ENCODE measurements at places on chromosomes 5 and 9. TPM values are rescaled to one million over a fixed set of nuclear protein-coding genes. Genes with fewer than 3 reads are reported as not detected.

GRCh38 chr5:72040513-72040912 lies 66.8 kb upstream of the MAP1B start:
- H3K27ac ChIP-seq, result no peak overlapping the region
- H3K27me3 ChIP-seq, result no peaks in the 10 kb centered on the region
- H3K4me1 ChIP-seq, result peaks cover 39% of the 10 kb centered on the region
- no peak for DNase-seq
- no peak overlapping the region for H3K4me3 ChIP-seq

GRCh38 chr5:132259069-132259851 lies 1.8 kb downstream of the PDLIM4 start:
- peak overlapping the region; percentile 91 for H3K4me3 ChIP-seq
- peaks cover 18% of the 10 kb centered on the region for H3K4me1 ChIP-seq
- peak; percentile 84 for DNase-seq
- no peaks in the 10 kb centered on the region for H3K36me3 ChIP-seq
- H3K27ac ChIP-seq, result peak overlapping the region; percentile 99

DNA sequence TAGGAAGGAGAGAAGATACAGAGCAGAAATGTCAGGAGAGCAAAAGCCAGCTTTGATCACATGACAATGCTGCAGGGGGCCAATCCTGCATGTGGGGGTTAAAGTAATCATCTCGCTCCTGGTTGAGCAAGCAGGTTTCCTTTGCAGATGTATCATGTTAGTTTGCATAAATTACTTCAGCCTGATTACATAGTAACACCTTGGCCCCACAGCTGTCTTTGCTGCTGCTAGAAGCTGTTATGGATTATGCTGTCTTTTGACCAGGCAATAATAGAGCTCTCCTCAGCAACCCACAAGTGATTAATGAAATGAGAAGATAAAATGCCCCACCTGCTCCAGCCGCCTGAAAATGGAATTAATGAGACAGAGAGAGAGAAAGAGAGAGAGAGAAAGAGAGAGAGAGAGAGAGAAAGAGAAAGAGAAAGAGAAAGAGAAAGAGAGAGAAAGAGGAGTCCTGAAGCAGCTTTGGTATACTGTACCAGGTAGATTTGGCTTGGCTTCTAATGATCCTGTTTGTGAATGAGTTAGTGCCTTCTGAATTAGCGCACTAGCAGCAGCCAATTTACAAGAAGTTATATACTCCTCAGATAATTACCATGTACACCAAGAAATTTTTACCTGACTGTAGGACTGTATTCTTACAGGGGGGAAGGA lies 174.3 kb upstream of the RORB start:
- H3K36me3 ChIP-seq, result no peaks in the 10 kb centered on the region
- H3K4me3 ChIP-seq, result no peak overlapping the region
- H3K27me3 ChIP-seq, result peaks cover 2% of the 10 kb centered on the region
- H3K27ac ChIP-seq, result no peak overlapping the region

DNA sequence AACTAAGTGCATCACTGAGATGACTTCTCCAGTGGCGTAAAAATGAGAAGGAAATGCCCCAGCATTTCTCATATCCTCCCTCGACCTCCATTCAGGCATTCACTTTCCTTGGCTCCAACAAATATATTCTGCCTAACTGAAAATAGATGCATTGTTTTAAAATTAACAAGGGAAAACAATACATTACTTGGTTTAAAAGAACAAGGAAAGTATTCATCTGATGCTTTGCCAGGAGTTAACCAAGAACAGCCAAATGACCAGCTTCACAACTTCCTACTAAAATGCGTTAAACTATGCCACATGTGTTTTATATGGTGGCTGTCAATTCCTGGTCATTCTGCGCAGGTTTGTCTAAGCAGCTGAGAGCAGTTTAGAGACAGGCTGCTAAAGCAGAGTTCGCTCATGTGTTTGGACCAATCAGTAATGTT lies 121.4 kb downstream of the GNAQ start:
- no peaks in the 10 kb centered on the region for H3K27me3 ChIP-seq
- H3K36me3 ChIP-seq, result no peaks in the 10 kb centered on the region
- H3K4me3 ChIP-seq, result no peak overlapping the region
- H3K27ac ChIP-seq, result no peak overlapping the region
- no peak for DNase-seq

- H3K4me3 ChIP-seq, result no peak overlapping the region
- H3K36me3 ChIP-seq, result peaks cover 7% of the 10 kb centered on the region
- H3K4me1 ChIP-seq, result no peaks in the 10 kb centered on the region
- H3K27me3 ChIP-seq, result no peaks in the 10 kb centered on the region
- H3K27ac ChIP-seq, result no peak overlapping the region
Measured at GRCh38 chr9:87178302-87178701, 231.0 kb upstream of the GAS1 start.

DNA sequence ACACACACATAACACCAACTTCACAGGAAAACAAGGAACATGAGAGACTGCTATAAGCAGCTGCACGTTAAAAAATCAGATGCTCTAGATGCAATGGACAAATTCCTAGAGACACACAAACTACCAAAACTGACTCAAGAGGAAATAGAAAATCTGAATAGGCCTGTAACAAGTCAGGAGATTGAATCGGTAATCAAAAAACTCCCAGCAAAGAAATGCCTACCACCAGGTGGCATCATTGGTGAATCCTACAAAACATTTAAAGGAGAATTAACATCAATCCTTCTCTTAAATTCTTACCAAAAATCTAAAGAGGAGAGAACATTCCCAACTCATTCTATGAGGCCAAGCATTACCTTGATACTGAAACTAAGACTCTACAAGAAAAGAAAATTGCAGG lies 54.9 kb downstream of the NDST1 start:
- no peak overlapping the region for H3K27ac ChIP-seq
- H3K27me3 ChIP-seq, result peaks cover 3% of the 10 kb centered on the region
- DNase-seq, result no peak

RFESD gene
- 1.1 TPM for total RNA-seq

CNTNAP3 gene
- 12.6 TPM for total RNA-seq

GRCh38 chr9:130882696-130883225 lies 13.9 kb downstream of the QRFP start:
- H3K4me3 ChIP-seq, result no peak overlapping the region
- H3K36me3 ChIP-seq, result peaks cover 5% of the 10 kb centered on the region
- no peaks in the 10 kb centered on the region for H3K4me1 ChIP-seq
- H3K27ac ChIP-seq, result no peak overlapping the region
- no peak for DNase-seq
- peaks cover 10% of the 10 kb centered on the region for H3K27me3 ChIP-seq

RAPGEF6 gene
- total RNA-seq, result 278 TPM

SMIM33 gene
- not detected for total RNA-seq

DNA sequence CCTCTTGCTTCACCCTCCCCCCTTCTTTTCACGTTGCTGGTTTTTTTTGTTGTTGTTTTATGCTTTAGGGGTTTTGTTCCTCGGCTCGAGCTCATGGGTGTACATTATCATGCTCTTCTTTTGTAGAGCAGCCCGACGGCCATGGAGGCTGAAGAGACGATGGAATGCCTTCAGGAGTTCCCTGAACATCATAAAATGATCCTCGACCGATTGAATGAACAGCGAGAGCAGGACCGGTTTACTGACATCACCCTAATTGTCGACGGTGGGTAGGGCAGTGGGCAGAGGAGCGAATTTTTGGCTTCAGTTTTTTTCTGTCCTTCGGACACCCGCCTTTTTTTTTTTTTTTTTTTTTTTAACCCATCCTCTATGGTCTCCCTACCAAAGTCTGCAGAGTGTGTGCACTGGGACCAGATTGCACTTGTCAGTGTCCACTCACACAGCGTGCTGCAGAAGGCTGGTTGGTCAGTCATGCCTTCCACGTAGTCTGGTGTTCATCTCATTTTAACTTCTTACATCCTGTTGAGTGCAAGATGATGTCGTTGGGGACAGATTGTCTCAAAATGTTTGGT lies 1.3 kb downstream of the ZNF131 start:
- H3K27me3 ChIP-seq, result peaks cover 8% of the 10 kb centered on the region

DNA sequence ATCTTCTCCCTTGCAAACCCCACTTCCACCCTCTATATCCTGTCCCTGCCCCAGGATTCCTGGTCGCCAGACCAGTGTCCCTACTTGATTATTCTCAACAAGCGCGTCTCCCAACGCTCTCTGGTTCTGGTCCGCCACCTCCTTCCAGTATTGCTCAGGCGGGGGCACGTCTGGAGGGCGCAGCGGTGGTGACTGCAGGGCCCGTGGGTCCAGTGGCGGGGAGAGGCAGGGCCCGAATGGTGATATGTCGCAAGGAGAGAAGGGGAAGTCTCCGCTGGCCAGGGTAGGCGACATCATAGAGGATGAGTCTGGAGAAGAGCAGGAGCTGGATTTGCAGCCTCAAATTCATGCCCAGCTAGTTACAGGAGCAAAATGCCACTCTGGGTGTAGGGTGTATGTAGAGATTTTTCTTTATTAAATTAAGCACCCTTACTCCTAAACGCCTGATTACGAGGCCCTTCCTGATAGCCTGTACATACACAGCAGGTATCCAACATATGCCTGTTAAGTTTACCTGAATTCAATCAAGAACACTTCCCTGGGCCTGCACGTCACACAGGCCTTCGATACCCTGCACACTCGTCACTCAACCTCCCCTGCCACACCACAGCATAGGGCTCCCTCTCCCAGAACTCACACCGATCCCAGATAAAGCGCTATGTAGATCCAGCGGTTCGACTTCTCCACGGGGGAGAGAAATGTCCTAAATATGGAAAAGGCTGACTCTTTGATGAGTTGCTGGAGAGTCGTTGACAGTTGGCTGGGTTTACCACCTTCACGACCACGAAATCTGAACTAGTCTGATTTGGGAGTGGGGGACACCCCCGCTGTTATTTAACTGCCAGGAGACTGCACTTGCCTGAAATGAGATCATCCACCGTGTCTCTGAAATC lies 4.8 kb downstream of the MCIDAS start:
- peaks cover 29% of the 10 kb centered on the region for H3K27me3 ChIP-seq
- H3K4me1 ChIP-seq, result no peaks in the 10 kb centered on the region

FCN1 gene
- not detected for total RNA-seq

TNFSF15 gene
- not detected for total RNA-seq

PCSK1 gene
- total RNA-seq, result 11.6 TPM

ENC1 gene
- 302 TPM for total RNA-seq

DNA sequence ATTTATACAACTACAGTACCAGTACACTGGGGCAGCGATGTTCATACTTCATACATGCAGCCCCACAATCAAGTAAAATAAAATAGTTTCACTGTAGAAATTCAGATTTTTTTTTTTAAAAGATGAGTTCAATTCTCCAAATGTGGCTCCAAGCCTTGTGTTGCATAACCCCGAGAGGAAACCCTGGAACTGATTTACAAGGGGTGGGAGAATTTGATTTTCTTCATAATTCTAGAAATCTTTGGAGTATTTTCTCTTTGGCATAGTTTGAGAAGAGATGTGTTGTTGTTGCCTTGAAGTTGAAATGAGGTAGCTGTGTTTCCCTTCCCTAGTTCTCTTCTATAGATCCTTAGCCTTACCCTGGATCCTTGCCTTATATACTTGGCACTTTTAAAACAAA lies 3.1 kb downstream of the RHOBTB3 start:
- H3K27ac ChIP-seq, result no peak overlapping the region
- H3K4me1 ChIP-seq, result peaks cover 14% of the 10 kb centered on the region
- H3K36me3 ChIP-seq, result peaks cover 5% of the 10 kb centered on the region
- no peak for DNase-seq
- H3K27me3 ChIP-seq, result peaks cover 16% of the 10 kb centered on the region

DNA sequence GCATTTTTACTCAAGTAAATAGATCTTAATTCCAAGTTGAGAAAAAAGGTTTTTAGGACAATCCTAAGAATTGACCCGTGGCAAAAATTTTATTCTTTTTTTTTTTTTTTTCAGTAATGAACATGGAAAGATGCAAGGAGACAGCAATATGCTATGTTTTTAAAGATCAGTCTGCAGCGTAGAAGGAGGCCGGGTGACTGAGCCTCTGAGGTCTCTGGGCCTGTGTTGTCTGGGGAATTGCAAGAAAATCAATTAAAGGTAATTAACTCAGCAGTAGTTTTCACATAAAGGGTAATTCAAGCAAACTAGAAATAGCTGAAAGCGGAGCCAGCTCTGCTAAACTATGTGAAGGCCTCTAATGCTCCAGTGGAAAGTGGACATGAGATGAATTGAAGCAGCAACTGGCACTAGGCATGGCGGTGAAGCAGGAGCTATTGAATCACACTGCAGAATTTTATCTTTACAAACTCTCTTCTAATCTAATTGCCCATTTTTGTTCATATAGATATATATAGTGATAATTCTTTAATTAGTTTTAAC lies 285.2 kb upstream of the ITGA1 start:
- DNase-seq, result peak; percentile 31
- no peaks in the 10 kb centered on the region for H3K36me3 ChIP-seq
- H3K4me3 ChIP-seq, result no peak overlapping the region

DNA sequence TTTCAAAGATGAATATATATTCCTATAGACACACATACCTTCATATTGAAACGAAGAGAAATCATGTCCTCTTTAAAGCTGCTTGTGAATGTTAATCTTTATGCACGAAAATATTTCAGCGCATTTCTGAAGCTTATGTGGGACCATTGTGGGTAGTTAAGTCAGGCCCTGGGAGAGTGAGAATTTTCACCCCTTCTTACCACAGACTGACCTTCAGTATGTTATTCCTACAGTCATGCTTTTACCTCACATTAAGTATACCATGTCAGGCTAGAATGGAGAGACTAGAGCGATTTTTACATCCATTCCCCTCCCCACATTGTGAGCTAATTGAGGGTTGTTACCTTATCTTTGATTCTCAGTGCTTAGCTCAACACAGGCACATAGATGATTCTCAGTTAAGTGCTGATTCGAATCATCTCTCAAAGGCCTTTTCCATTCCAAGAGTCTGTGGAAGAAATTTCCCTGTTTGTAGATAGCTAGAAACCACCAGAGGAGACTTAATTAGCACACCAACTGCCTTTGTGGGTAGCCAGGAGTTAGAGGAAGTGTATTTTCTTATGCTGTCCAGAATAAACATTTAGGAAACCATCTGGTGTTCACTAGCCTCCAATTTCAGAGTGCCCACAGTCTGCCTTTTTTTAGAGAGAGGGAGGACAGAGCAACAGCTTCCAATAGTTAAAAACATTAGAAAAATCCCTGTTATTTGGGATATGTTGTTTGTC lies 110.5 kb downstream of the MEGF10 start:
- no peaks in the 10 kb centered on the region for H3K36me3 ChIP-seq
- H3K4me3 ChIP-seq, result no peak overlapping the region
- peaks cover 8% of the 10 kb centered on the region for H3K4me1 ChIP-seq
- no peaks in the 10 kb centered on the region for H3K27me3 ChIP-seq

- no peak for DNase-seq
- H3K36me3 ChIP-seq, result peaks cover 9% of the 10 kb centered on the region
- H3K4me3 ChIP-seq, result no peak overlapping the region
Measured at GRCh38 chr9:122425087-122425486, 52.6 kb downstream of the OR1J1 start.

OR1Q1 gene
- total RNA-seq, result not detected

DNA sequence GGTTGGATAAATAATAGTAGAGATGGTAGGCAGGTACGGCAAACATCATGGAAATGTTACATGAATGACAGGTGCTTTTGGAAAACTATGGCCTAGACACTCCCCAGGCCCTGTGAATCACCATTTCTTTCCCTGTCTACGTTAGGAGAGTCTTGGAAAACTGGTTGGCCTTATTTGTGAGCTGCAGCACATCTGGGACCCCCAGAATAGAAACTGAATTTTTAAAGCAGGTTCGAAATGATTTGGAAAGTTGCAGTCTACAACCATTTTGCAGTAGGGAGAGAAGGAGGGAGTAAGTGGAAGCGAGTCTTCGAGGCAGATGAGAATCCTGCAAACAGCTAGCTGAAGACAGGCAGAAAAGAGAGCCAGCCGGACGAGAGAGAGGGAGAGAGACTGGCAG lies 13.0 kb downstream of the C1QTNF2 start:
- peaks cover 15% of the 10 kb centered on the region for H3K4me1 ChIP-seq
- no peak overlapping the region for H3K4me3 ChIP-seq
- peak overlapping the region; percentile 77 for H3K27ac ChIP-seq
- no peaks in the 10 kb centered on the region for H3K36me3 ChIP-seq
- H3K27me3 ChIP-seq, result peaks cover 9% of the 10 kb centered on the region

Data from glutamatergic neuron (in vitro differentiated cells).